Upper lobe of right lung (tissue), 1 donor: ENCODE measurements at places on chromosomes 5 and 9.

DNA sequence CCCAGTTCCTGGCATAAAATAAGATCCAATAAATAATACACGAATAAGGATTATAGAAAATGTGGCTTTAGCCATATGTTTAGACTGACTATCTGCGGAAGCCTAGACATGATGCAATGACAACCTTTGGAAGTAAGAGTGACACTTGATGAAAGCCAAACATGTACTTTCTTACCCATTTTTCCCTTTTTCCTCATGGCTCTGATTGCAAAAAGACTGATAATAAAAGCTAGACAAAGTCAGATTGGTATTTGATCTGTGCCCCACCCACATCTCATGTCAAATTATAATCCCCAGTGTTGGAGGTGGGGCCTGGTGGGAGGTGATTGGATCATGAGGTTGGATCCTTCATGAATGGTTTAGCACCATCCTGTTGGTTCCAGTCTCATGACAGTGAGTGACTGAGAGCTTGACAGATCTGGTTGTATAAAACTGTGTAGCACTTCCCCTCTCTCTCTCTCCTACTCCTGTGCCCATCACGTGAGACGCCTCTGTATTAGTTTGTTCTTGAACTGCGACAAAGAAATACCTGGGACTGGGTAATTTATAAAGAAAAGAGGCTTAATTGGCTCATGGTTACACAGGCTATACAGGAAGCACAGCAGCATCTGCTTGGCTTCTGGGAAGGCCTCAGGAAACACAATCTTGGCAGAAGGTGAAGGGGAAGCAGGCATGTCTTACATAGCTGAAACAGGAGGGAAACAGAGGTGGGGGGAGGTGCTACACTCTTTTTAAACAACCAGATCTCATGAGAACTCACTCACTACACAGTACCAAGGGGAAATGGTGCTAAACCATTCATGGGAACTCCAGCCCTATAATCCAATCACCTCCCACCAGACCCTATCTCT lies 243.4 kb upstream of the PIK3R1 start:
- no peak for DNase-seq

DNA sequence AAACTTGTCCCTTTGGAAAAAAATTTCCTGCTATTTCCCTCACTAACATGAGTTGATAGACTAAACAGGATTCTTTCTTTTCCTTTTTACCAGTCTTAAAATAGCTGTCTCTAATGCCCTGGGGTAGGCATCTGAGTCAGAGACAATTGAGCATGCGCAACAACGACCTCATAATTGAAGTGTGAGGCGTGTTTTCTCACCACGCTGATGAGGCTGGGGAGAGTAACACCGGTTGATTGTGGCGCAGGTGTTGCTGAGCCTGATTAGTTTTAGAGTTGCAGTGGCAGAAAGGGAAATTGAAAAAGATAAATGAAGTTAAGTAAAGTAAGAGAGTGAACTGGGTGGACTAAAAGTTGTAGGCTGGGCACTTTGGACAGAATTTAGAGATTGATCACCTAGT lies 213.7 kb downstream of the TLR4 start:
- no peak for DNase-seq

DNA sequence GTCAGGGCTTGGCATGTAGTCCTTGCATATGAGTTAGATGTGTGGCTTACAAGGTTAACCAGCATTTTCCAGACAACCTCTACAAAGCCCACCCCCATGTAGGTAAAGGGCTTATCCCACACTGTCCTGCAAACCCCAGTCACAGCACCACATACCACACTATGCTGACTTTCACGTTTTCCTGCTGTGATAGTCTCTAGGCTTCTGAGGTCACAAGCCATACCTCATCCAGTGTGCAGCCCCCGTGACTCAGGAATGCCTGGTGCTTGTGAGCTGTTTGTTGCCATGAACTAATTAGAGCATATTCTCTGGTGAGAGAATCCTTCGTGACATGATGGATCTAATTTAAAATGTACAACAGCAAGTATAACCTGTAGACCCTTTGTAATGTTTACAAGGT lies 50.8 kb downstream of the ERAP1 start:
- DNase-seq: no peak

DNA sequence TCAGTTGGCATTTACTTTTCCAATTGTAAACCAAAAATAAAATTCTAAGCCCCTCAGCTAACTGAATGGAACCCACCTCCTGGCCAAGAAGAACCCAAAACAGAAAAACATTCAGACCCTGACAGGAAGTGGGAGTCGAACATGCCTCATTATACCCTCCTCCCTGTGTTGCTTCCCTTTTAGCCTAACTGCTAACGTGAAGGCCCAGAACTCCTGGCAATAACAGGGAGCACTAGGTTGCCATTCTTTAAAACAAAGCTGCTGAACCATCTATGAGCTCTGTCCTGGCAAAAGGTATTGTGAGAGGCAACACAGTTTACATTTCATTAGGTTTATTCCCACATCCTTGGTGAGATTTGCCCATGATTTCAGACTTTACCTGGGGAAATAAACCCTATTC lies 481.4 kb downstream of the CHSY3 start:
- no peak for DNase-seq

DNA sequence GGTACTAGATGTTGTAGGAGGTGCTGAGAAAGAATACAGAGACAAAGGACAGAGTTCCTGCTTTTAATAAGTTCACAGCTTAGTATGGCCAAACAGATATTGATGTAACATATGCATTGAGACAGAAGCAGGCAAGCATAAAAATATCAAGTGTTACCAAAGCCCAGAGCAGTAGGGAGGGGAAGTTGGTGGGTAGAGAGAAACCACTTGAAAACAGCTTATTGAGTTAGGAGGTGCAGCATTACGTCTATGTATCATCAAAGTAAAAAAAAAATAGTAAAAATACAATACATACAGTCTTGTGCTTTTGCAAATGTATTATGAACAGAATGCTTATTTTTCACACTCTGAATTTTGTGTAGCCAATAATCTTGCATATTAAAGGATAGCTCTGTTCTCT lies 441.8 kb upstream of the SGCD start:
- no peak for DNase-seq

- no peak for DNase-seq
Observed at GRCh38 chr5:64074533-64074932, 91.1 kb upstream of the RNF180 start.

DNA sequence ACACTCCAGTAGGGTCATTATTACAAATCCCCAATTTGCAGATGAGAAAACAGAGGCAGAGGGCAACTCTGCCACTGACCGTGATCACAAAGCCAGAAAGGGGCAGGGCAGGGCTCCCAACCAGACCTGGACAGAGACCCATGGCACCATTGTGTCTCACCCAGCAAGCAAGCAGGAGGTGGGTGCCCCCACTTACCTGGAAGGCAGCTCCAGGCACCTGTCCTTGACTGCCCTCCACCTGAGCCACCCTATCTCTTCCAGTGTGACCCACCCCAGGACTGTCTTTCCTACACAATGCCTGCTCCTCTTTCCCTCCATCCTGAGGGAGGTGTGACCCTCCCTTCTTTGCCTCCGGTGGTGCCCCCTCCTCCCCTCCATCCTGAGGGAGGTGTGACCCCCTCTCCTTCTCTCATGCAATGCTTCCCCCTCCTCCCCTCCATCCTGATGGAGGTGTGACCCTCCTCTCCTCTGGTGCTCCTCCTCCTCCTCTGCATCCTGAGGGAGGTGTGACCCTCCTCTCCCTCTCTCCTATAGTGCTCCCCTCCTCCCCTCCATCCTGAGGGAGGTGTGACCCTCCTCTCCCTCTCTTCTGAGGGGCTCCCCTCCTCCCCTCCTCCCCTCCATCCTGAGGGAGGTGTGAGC lies 198.0 kb downstream of the MED10 start:
- DNase-seq: no peak

DNA sequence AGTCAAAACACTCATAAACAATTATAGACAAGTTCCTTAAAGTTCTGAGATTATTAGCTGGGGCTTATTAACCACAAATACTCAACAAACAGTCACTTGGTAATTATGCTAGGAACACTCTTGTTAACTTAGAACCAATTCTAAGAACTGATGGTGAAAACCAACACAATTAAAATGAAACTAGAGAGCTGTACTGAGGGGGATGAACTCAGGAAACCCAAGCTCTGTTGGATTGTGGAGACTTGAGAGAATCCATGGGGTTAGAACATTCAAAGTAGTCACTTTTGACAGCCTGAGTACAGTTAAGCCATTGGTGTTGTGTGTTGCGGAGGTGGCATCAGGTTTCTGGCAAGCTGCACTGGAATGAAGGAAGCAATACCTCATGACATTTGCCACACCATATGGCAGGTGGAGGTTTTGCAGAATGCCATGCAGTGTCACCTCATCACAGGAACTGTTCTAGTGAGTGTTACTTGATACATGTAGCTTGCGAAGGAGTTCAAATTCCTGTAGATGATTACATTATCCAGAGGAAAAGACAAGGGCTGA lies 480.9 kb upstream of the CD180 start:
- DNase-seq: no peak

GRCh38 chr5:96468956-96469355 lies 35.9 kb upstream of the PCSK1 start:
- no peak for DNase-seq
